Calu3 (cell line): ENCODE measurements at places on chromosomes 5 and 9. TPM values are rescaled to one million over a fixed set of nuclear protein-coding genes. Genes with fewer than 3 reads are reported as not detected.

DNA sequence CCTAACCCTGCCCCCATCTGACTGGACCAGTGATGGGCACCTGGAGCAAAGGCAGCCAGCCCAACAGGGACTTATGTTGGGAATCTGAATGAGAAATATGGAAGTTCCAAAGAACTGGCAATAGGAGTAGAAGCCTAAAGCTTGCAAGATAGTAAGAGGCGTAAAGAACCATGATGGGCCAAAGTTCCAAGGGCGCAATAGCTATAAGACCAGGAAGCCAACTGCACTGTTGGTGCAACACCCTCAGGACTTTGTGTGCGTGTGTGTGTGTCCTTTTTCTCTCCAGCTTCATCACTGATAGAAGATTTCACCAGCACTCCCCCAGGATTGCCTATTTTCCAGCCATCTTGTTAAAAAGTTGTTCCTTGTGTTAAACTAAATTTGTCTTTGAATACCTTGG, 92.8 kb downstream of the ZNF608 start:
- no peak for DNase-seq

The NADK2 gene
- total RNA-seq, result 18.8 and 21.6 TPM in 2 replicates

GRCh38 chr5:57676222-57677098, 193.8 kb upstream of the ACTBL2 start:
- no peak for DNase-seq

DNA sequence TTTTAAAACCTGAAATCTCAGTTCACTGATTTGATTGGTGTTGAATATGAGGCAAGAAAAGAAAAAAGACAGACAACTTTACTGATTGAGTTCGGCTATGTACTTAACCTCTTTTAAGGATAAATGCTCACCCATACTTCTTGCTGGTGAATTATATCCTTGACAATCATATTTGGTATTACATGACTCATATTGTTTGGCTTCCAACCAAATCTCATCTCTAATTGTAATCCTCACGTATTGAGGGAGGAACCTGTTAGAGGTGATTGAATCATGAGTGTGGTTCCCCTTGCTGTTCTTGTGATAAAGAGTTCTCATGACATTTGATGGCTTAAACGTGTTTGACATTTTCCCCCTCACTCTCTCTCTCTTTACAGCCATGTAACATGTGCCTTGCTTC, 255.6 kb upstream of the IZUMO3 start:
- DNase-seq, result no peak

The GLRA1 gene
- not detected in 2 replicates for total RNA-seq

GRCh38 chr9:121075251-121076036, 689 bp downstream of the CNTRL start:
- DNase-seq, result no peak
